Activated CD8-positive, alpha-beta T cell treated with anti-CD3 and anti-CD28 coated beads for 36 hours (primary cell): ENCODE measurements at places on chromosomes 3 and 15. TPM values are rescaled to one million over a fixed set of nuclear protein-coding genes. Genes with fewer than 3 reads are reported as not detected.

DNA sequence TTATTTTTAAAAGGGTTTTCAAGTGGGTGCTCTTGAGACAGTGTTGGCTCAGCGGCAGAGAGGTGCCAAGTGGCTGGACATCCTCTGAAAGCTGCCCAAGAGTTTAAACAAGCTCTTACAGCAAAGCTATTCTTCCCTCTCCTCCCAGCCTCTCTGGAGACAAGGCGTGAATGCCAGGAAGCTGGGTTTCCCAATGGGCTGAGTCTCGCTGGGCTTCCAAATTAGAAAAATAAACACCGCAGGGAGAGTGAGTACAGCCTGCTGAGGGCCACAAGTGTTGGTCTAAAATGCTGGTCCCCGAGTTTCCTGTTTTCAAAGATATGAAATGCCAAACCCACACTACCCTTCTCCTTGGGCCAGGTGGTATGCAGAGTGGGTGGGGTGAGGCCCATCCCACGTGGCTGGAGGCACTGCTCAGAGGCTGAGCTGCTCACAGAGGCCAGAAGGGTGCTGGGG lies 36.4 kb downstream of the ZDHHC3 start:
- no peaks in the 10 kb centered on the region for H3K27me3 ChIP-seq
- no peak for DNase-seq
- H3K27ac ChIP-seq, result no peak overlapping the region
- H3K36me3 ChIP-seq, result peaks cover 22% of the 10 kb centered on the region
- no peak overlapping the region for H3K4me3 ChIP-seq

DNA sequence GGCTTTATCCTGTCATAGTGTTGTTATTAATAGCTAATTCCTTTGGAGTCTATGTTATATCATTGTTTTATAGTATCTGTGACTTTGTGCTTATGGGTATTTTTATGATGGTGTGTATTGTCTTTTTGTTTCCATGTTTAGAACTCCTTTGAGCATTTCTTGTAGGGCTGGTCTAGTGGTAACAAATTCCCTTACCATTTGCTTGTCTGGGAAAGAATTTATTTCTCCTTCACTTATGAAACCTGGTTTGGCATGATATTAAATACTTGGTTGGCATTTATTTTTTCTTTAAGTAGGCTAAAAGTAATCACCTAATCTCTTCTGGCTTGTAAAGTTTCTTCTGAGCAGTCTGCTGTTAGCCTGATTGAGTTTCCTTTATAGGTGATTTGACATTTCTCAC lies 47.7 kb upstream of the ROBO1 start:
- H3K27ac ChIP-seq, result no peak overlapping the region
- H3K4me3 ChIP-seq, result no peak overlapping the region
- no peaks in the 10 kb centered on the region for H3K4me1 ChIP-seq
- no peaks in the 10 kb centered on the region for H3K36me3 ChIP-seq
- no peaks in the 10 kb centered on the region for H3K27me3 ChIP-seq

GRCh38 chr3:70518356-70518755 lies 205.9 kb upstream of the MDFIC2 start:
- H3K36me3 ChIP-seq, result no peaks in the 10 kb centered on the region
- peaks cover 10% of the 10 kb centered on the region for H3K27me3 ChIP-seq
- no peak for DNase-seq

GRCh38 chr3:185820973-185821758 lies 3.7 kb downstream of the IGF2BP2 start:
- H3K27ac ChIP-seq, result no peak overlapping the region
- no peaks in the 10 kb centered on the region for H3K36me3 ChIP-seq
- H3K4me1 ChIP-seq, result peaks cover 8% of the 10 kb centered on the region
- H3K27me3 ChIP-seq, result peaks cover 46% of the 10 kb centered on the region
- no peak overlapping the region for H3K4me3 ChIP-seq
- DNase-seq, result no peak

GRCh38 chr3:34229876-34230275 lies 431.4 kb downstream of the PDCD6IP start:
- no peaks in the 10 kb centered on the region for H3K4me1 ChIP-seq
- H3K4me3 ChIP-seq, result no peak overlapping the region
- H3K27ac ChIP-seq, result no peak overlapping the region
- DNase-seq, result no peak

The CCR3 gene
- total RNA-seq, result not detected

GRCh38 chr3:196115678-196116083 lies 33.8 kb upstream of the TFRC start:
- no peaks in the 10 kb centered on the region for H3K36me3 ChIP-seq
- peaks cover 19% of the 10 kb centered on the region for H3K4me1 ChIP-seq
- H3K27ac ChIP-seq, result no peak overlapping the region
- peak; percentile 26 for DNase-seq

DNA sequence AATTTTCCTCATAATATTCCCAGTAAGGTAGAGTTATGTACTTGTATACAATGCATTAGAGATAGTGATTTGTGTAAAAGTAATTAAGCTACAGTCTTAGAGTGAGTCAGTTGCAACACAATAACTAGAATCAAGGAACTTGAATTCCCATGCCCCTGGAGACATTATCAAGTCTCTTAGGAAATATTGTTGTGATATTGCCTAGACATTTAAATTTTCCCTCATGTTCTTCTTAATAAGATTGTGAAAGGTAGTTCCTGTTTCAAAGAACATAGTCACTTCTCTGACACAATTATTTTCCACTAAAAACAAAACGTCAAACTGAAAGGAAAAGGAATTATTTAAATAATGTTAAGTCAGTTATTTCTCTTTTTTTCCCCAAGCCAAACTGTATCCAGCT lies 13.0 kb upstream of the ATP1B3 start:
- no peaks in the 10 kb centered on the region for H3K27me3 ChIP-seq
- H3K4me3 ChIP-seq, result no peak overlapping the region
- H3K4me1 ChIP-seq, result peaks cover 7% of the 10 kb centered on the region

- no peak for DNase-seq
- peaks cover 6% of the 10 kb centered on the region for H3K27me3 ChIP-seq
- no peak overlapping the region for H3K4me3 ChIP-seq
- H3K27ac ChIP-seq, result no peak overlapping the region
- no peaks in the 10 kb centered on the region for H3K4me1 ChIP-seq
Observed at GRCh38 chr3:126146034-126146433, 34.4 kb downstream of the ALDH1L1 start.

The OSTN gene
- not detected for total RNA-seq

- H3K36me3 ChIP-seq, result peaks cover 19% of the 10 kb centered on the region
- H3K27ac ChIP-seq, result peak overlapping the region; percentile 7
- no peaks in the 10 kb centered on the region for H3K4me1 ChIP-seq
- DNase-seq, result no peak
- H3K4me3 ChIP-seq, result no peak overlapping the region
- no peaks in the 10 kb centered on the region for H3K27me3 ChIP-seq
Observed at GRCh38 chr3:169992781-169993180, 26.2 kb downstream of the SEC62 start.

The SCAMP5 gene
- 1.1 TPM for total RNA-seq

DNA sequence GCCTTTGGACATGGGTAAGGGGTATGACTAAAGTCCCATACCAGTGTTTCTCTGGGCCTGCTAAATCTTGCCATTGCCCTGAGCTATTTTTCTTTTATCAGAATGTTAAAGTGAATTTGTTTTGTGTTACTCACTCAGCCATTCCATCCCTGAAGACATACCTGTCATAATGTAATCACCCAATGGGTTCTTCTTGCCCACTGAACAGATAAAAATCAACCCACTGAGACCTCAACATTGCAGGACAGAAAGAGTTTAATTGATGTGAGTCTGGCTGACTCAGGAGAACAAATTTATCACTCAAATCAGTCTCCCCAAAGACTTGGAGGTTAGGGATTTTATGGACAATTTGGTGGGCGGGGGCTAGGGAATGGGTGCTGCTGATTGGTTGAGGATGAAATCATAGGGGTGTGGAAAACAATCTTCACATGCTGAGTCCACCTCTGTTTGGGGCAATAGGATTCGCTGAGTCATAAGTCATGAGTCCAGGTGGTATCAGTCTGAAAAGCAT lies 47.4 kb downstream of the ILDR1 start:
- no peaks in the 10 kb centered on the region for H3K36me3 ChIP-seq
- no peak overlapping the region for H3K4me3 ChIP-seq

The PLCB2 gene
- total RNA-seq, result 44.6 TPM

DNA sequence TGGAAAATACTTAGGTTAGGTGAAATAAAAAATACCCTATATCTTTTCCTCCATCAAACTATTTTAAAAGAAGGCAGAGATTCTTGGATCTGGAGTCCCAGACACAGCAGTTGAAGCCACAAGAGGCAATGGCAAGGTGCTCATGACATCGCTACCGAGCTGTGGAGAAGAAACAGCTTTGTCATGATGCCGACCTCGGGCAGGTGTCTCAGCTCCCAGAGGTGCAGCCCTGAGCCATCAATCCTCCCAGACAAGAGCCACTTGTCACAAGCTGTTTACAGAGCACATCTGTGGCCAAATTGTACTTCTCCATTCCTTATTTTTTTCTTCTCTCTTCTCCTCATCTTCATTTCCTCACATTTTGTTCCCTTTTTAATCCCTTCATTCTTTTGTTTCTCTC lies 50.8 kb downstream of the GPR176 start:
- H3K27ac ChIP-seq, result no peak overlapping the region
- no peaks in the 10 kb centered on the region for H3K36me3 ChIP-seq
- no peak overlapping the region for H3K4me3 ChIP-seq
- DNase-seq, result no peak
- H3K27me3 ChIP-seq, result peaks cover 12% of the 10 kb centered on the region
- no peaks in the 10 kb centered on the region for H3K4me1 ChIP-seq

- H3K4me3 ChIP-seq, result no peak overlapping the region
- no peaks in the 10 kb centered on the region for H3K4me1 ChIP-seq
- H3K27ac ChIP-seq, result no peak overlapping the region
- no peak for DNase-seq
- H3K36me3 ChIP-seq, result no peaks in the 10 kb centered on the region
Observed at GRCh38 chr3:146343551-146343950, 92.6 kb upstream of the PLSCR4 start.

- DNase-seq, result no peak
- no peaks in the 10 kb centered on the region for H3K27me3 ChIP-seq
- H3K27ac ChIP-seq, result no peak overlapping the region
- no peaks in the 10 kb centered on the region for H3K4me1 ChIP-seq
Observed at GRCh38 chr15:78993931-78994530, 49.2 kb upstream of the CTSH start.

GRCh38 chr15:101185770-101186169 lies 66.1 kb downstream of the CHSY1 start:
- H3K36me3 ChIP-seq, result peaks cover 67% of the 10 kb centered on the region
- peaks cover 90% of the 10 kb centered on the region for H3K4me1 ChIP-seq

The OR4M2 gene
- total RNA-seq, result not detected

The AGBL1 gene
- not detected for total RNA-seq

GRCh38 chr3:108757404-108757982 lies at the start of gene RETNLB:
RETNLB (minus strand) TSS chr3:108757410; CDS start chr3:108757185, 225 bp downstream.
- no peak within 1 kb of the TSS for H3K4me3 ChIP-seq
- no peaks in the 10 kb centered on the region for H3K36me3 ChIP-seq

DNA sequence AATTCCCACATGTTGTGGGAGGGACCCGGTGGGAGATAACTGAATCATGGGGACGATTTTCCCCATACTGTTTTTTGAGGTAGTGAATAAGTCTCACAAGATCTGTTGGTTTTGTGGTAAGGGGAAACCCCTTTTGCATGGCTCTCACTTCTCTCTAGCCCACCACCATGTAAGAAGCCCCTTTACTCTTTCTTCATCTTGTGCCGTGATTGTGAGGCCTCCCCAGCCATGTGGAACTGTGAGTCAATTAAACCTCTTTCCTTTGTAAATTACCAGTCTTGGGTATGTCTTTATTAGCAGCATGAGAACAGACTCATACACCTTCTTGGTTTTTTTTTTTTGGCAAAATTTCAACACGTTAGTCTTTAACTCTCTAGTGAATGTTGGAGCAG lies 18.1 kb downstream of the ARL8B start:
- peak overlapping the region; percentile 65 for H3K27ac ChIP-seq
- H3K4me3 ChIP-seq, result no peak overlapping the region
- peaks cover 43% of the 10 kb centered on the region for H3K36me3 ChIP-seq
- no peaks in the 10 kb centered on the region for H3K27me3 ChIP-seq
- peaks cover 61% of the 10 kb centered on the region for H3K4me1 ChIP-seq

The SATB1 gene
- 208 TPM for total RNA-seq

GRCh38 chr3:18586076-18586475 lies 160.9 kb upstream of the SATB1 start:
- peaks cover 2% of the 10 kb centered on the region for H3K36me3 ChIP-seq
- no peak overlapping the region for H3K27ac ChIP-seq
- no peak overlapping the region for H3K4me3 ChIP-seq
- H3K4me1 ChIP-seq, result peaks cover 5% of the 10 kb centered on the region

The FBXW12 gene
- total RNA-seq, result not detected

The MME gene
- not detected for total RNA-seq

The UBE2Q2 gene
- total RNA-seq, result 19.4 TPM

- DNase-seq, result no peak
- H3K36me3 ChIP-seq, result peaks cover 33% of the 10 kb centered on the region
- no peaks in the 10 kb centered on the region for H3K4me1 ChIP-seq
- no peak overlapping the region for H3K27ac ChIP-seq
Observed at GRCh38 chr3:100753846-100754245, 44.6 kb downstream of the TFG start.

GRCh38 chr3:107846279-107846852 lies 244.5 kb downstream of the CD47 start:
- H3K36me3 ChIP-seq, result no peaks in the 10 kb centered on the region
- H3K4me1 ChIP-seq, result no peaks in the 10 kb centered on the region
- H3K4me3 ChIP-seq, result no peak overlapping the region
- H3K27ac ChIP-seq, result no peak overlapping the region
- DNase-seq, result peak; percentile 67

The P4HTM gene
- total RNA-seq, result 24.8 TPM

The ZNF502 gene
- total RNA-seq, result 2.0 TPM

- no peaks in the 10 kb centered on the region for H3K27me3 ChIP-seq
- H3K4me3 ChIP-seq, result no peak overlapping the region
- peak; percentile 6 for DNase-seq
Observed at GRCh38 chr15:79339588-79340314, 28.8 kb downstream of the TMED3 start.

The ADGRG7 gene
- 24.7 TPM for total RNA-seq

GRCh38 chr15:86591994-86592735 lies 512.5 kb downstream of the AGBL1 start:
- H3K4me3 ChIP-seq, result no peak overlapping the region
- no peak overlapping the region for H3K27ac ChIP-seq
- no peak for DNase-seq
- no peaks in the 10 kb centered on the region for H3K27me3 ChIP-seq
- no peaks in the 10 kb centered on the region for H3K36me3 ChIP-seq
- no peaks in the 10 kb centered on the region for H3K4me1 ChIP-seq

DNA sequence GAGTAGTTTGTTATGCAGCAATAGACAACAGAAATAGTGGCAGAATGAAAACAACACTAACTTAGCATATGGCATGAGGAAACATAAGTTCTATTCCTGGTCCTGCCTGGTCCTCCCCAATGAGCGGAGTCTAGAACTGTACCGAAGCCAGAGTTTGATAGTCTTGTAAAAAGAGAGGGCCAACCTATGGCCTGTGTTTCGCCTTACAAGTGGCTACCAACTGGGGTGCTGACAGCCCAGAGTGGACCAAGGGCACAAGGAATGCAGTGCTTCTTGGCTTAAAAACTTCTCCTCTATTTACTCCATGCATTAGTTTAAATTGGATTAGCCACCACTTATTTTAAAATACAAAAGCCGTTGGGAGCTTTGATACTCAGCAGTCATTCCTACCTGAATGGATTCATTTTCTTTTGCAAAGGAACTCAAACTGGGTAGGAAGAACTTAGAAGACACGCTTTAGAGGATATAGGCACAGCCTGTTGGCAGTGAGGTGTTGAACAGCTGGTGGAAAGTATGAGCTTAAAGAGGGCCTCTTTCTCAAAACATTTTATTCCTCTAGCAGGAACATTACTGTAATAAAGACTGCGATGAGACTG lies 302.9 kb downstream of the PLCL2 start:
- no peak overlapping the region for H3K4me3 ChIP-seq
- no peak overlapping the region for H3K27ac ChIP-seq
- DNase-seq, result no peak
- H3K36me3 ChIP-seq, result peaks cover 21% of the 10 kb centered on the region
